Activated T-cell treated with anti-CD3 and anti-CD28 coated beads for 1 hour (primary cell): ENCODE measurements at places on chromosomes 7 and 10.

DNA sequence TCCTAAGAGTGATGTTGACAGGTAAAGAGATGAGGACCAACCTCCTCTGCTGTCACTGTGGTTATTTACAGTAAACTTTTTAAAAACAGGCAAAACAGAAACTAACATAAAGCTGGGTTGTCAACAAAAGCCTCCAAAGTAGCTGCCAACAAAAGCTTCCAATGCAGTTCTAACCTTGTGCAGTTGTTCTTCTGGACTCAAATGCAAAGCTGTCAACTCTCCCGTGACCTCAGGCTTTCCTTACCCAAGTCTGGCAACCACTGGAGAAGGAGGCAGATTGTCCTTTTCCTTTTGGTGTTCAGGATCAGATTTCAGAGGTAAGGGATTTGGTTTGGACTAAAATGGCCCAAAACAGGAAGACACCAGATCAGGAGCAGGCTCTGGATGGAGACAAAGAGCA is 63.1 kb downstream of the DLG5 start:
- no peak for DNase-seq

DNA sequence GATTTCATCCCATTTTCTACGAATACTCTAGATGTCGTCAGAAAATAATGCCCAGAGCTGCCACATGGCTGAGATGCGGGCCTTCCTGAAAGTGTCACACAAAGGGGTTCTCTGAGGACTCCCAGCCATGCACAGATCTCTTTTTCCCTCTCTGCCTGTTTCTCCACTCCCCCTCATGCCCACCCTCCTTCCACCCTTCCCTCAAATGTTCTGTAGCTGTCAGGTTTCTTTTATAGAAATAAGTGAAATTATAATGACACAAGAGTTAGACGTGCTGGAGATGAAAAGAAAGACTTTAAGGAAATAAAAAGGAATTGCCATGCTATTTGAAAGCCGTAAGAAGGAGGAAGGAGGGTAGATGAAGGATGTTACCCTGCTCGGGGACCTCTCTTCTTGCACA is 819.3 kb upstream of the CELF2 start:
- no peak for DNase-seq

DNA sequence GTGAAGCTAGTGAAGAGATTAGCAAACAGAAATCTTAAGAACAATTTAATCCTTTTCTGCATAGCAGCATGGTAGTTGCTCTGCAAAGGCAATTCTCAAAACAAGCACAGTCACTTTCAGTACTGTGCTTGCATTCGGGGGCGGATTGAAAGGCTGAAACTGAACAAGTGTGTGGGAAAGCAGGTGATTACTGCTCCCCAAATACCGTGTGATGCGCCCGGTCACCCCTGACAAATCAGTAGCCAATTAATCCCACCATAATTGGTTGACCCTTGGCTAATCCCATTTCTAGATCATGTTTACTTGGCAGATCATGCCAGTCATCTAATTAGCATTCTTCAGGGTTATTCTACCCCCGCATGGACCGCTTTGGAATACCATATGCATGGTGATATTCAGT is 76.5 kb upstream of the ADRB1 start:
- DNase-seq, result no peak

DNA sequence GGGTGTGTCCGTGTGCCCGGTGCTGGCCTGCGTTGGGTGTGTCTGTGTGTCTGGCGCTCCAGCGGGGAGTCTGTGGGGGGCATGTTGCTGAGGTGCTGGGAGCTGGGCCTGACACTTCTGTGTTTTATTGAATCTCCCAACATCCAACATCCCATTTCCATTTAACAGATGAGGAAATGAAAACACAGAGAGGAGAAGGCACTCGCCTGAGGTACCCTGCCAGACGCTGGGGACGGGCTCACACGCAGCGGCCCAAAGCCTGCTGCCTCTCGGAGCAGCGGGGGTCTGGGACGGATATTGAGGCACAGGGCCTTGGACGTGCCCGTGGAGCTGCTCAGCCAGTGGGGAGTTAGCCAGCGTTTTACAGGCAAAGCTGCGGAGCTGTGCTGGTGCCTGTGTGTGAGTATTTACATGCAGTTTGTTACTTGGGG is 133.9 kb downstream of the DNAJB6 start:
- DNase-seq, result no peak
